Smooth muscle cell of trachea (primary cell): ENCODE measurements at places on chromosomes 2 and 18. TPM values are rescaled to one million over a fixed set of nuclear protein-coding genes. Genes with fewer than 3 reads are reported as not detected.

Gene PRR30
- not detected in 2 replicates for total RNA-seq

Gene ANKZF1
- total RNA-seq: 25.3 and 30.3 TPM in 2 replicates

Gene C2orf78
- total RNA-seq: not detected in 2 replicates

Gene SERPINB3
- not detected in 2 replicates for total RNA-seq

Gene ZNF385B
- not detected in 2 replicates for total RNA-seq

Gene SKOR2
- total RNA-seq: not detected in 2 replicates

Gene ITGA4
- total RNA-seq: 81.6 and 92.3 TPM in 2 replicates

Gene NR4A2
- 0.15 and 0.33 TPM in 2 replicates for total RNA-seq

Gene DRC1
- 0.33 TPM in 1 of 2 replicates, not detected in the other for total RNA-seq

Gene C1GALT1C1L
- total RNA-seq: 0.50 and 1.0 TPM in 2 replicates

Gene FOXD4L1
- total RNA-seq: 0.15 and 0.17 TPM in 2 replicates

Gene KHK
- total RNA-seq: 0.50 and 1.3 TPM in 2 replicates

Gene CD207
- total RNA-seq: not detected in 2 replicates

Gene AMER3
- under 0.01 TPM in 1 of 2 replicates, not detected in the other for total RNA-seq

Gene SULT1C2
- total RNA-seq: 0.44 and 0.50 TPM in 2 replicates

Gene DNAJC5G
- total RNA-seq: not detected in 2 replicates

Gene PROM2
- 0.29 and 0.83 TPM in 2 replicates for total RNA-seq

Gene CAPN14
- 0.33 and 0.58 TPM in 2 replicates for total RNA-seq
